ENCODE measurements at places on chromosomes 6 and 20.

- DNase-seq: no peak
These were observed 42.5 kb downstream of the SPDEF start for GRCh38 chr6:34513646-34514045.

- no peak for DNase-seq
These were observed 17.8 kb downstream of the FOXQ1 start for GRCh38 chr6:1329708-1330107.

GRCh38 chr6:169689287-169689686 is 12.5 kb downstream of the WDR27 start:
- no peak for DNase-seq

DNA sequence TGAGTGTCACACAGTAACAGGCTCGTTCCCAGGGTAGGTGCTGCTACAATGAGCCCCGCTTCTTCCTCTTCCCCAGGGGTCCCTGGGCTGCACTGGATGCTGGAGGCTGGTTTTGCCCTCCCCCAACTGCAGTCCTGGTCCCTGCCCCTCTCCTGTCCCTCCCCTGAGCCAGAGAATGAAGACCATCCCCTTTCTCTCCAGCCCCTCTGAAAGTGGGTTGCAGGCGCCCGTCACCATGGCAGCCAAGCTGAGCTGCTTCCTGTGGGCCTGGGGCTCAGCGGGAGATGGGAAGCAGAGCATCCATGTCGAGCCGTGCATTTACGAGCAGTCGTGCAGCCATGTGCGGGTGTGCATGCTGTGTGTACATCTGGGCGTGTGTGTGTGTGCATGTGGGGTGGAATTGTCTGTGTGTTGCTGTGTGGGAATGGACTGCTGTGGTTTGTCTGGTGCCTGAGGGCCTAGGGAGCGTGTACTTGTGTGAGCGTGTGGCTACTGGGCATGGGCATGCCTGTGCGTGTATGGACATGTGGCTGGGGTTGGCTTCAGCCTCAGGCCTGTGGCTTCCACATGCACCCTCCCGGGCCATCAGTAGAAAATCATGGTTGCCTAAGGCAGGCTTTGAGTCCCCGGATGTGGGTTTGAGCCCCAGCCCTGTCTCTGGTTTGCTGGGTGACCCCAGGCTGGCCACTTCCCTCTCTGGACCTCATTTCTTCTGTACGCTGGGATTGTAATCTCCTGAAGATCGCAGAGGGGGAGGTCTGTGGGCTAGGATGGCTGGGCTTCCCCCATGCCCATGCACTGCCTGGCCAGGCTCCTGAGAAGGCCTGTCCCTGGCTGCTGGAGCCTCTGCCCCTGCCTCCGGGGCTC is 48.8 kb downstream of the SRC start:
- no peak for DNase-seq

DNA sequence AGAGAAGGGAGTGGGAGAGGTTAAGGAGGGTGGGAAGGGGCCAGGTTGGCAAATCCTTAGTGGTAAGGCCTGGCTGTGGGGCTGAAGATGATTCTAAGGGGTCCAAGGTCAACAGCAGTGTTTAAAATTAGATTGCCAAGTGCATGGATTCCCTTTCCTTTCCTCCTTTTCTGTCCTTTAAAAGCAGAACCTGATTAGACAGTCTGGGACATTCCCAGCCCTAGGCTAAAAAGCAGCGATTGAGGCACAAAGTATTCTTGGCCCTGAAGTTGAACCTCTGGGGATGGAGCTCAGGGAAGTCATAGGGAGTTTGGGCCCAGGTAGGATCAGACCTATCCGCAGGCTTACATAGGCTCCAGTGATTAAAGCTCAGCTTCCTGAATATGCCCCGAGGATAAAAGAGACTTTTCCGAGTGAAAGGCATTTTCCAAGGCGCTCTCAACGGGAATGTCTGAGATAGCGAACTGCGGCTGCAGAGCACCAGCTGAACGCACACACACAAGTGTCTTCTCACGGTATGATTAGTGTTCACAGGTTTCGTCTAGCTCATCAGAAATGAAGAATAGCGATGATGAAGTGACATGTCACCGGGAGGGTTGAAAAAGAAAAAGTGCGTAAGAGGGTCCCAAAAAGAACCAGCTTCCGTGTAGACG is 787 bp upstream of the CARMIL1 start:
- no peak for DNase-seq

GRCh38 chr6:105042648-105043047 is 85.7 kb downstream of the LIN28B start:
- DNase-seq: no peak

GRCh38 chr20:3243718-3244358 is 4.8 kb upstream of the SLC4A11 start:
- no peak for DNase-seq

DNA sequence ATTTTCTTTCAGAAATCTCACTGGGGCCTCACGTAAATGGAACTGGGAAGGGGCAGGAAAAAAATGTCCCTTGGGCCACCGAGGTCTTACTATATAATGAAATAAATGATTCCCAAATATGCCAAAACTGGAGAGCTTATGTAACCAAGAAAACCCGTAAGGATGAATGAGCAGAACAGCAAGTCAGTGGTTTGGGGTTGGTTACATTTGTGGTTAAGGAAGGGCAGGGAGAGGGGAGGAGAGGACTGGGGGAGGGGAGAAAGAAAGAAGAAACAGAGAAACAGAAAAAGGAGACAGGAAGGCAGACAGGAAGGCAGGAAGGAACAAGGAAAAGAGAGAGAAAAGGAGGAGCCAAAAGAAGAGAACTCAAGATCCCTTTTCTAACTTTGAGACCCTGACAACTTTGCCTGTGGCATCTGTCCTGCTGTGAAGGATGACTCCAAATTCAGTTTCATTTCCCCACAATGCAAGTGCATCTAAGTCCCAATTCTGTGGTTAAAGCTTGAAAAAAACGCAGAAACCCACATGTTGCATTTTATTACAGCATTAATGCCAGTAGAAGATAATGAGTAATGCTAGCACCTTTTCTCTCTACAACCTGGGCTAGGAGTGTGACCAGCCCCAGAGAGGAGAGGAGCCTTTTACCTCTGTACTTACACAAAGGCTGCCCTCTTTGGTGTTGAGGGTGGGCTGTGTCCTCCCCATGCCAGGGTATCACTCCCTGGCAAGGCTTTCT is 10.8 kb upstream of the ARMC2 start:
- DNase-seq: no peak

DNA sequence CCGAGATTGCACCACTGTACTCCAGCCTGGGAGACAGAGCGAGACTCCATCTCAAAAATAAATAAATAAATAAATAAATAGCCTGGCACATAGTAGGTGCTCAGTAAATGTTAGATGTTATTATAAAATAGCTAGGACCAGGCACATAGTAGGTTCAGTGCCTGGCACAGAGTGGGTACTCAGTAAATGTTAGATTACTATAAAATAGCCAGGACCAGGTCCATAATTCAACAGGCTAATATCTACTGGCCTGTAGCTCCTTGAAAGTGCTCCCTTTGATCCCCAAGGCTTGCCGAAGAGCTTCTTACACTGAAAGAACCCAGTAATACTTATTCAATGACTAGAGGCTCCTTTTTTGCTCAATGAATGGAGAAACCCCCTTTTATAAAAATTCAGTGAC is 215.1 kb upstream of the ZNF217 start:
- DNase-seq: no peak

GRCh38 chr6:88133718-88134117 is 32.4 kb downstream of the CNR1 start:
- DNase-seq: no peak

GRCh38 chr6:156545021-156545420 is 232.2 kb upstream of the ARID1B start:
- DNase-seq: no peak

- DNase-seq: no peak
These were observed 34.0 kb downstream of the ELOVL4 start for GRCh38 chr6:79913369-79913768.

DNA sequence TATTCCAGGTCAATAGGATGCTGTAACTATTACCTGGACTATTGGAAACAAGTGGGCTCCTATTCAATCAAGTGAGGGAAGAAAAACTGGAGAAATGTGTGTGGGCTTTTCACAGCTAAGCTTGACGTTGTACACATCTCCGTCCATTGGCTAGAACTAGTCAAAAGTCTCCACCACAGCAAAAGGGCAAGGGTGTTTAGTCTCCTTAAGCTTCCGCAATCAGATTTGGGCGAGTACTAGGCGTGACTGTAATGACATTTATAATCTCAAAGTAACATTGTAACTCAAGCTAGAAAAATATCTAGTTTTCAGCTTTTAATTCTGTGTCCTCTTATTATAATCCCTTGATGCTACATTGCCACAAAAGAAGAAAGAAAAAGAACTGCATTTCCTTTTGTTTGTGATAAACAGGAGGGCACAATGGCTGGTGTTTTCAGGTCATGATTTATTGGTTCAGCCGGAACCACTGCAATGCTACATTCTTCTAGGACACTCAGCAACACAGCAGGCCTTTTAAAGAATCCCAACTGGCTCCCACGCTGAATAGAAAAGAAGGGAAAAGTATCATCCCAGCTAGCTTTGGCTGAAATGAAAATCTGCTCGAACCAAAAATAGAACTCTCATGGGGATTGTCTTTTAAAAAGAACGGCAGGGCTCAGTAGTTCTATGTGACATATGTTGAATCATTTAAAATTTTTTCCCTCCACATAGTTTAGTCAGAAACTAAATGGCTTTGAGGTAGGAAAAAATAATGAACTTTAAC is 387.7 kb downstream of the BTBD3 start:
- no peak for DNase-seq

DNA sequence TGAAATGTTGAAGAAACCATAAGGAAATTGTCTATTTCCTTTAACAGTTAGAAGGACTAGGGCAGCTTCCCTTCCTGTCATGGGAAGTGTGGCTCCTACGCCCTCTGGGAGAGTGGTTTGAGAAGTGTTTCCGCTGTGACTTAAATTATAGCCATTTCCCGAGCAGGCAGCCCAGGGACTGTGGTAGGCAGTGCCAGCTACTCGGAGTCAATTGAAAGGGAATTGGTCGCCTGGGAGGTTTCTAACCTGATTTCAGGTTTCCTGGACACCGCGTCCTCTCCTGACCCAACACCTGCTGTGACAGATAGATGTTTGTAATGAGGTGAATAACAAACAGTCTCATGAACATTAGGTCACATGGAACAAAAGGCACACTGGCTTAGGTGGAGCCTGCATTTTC is 256.1 kb upstream of the PLCB4 start:
- DNase-seq: no peak

- DNase-seq: no peak
These were observed 124.7 kb upstream of the SUPT3H start for GRCh38 chr6:45502456-45502855.

DNA sequence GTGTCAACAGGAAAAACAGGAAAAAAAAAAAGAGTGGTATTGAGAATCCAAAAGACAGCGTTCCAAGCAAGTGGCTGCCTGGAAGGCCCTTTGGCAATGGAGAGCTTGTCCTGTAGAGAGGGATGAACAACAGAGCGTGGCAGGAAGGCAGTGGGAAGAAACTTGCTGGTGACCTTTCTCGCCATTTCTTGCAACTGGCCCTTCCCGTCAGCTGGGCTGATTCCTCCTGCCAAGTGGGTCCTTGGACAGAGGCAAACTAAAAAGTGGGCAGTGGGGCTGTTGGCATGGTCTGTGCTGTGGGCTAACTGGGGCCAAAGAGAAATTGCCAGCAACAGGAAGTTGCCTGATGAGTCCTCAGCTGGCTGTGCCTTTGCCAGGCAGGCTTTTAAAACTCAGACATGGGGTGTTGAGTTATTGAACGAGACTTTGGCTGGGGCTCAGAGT is 43.9 kb upstream of the CLDN20 start:
- DNase-seq: no peak

DNA sequence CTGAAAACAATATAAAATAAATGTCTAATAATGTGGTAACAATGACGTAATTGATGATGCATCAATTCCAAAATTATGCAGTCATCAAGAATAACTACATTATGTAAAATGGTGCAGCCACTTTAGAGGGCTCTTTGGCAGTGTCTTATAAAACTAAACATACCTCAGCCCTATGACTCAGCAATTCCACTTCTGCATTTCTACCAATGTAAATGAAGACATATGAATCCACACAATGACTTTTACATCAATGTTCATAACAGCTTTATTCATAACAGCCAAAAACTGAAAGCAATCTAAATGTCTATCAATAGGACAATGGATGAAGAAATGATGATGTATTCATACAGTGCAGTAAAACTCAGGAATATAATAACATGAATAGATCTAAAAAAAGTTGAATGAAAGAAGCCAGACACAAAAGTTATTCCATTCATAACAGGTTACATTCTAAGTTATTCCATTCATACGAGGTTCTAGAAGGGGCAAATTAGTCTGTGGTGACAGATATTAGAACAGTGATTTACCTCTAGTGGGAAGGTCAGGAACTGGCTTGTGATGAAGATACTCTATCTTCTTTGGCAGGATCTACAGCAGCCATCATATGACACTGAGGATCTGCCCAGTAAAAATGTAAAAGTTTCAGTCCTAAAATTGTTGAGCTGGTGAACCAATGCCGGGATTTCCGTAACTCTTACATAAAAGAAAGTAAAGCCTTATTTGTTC is 396.1 kb downstream of the PLCB1 start:
- DNase-seq: no peak

DNA sequence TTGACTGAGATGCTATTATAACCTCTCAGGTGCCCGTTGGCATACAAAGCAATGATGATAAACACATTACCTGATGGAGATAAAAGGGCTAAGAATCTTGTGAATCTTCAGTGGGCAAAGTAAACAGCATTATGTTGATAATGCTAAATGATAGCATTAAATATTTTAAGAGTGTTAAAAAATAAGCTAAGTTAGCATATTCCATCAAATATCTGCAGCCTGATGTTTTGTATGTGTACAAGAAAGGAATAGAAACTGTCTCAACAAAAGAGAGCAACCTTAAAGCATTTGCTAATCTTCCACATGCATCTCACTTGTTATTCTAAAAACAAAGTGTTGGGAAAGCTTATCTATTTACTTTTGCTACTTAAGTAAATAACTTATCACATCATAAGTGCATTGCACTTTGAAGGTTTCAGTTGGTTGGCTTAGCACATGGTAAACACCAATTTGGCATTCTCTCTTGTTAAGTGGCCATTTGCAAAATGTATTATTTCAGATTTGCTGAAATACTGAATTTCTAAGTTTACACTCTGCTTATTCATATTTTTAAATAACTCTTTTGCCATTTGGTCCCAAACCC is 151.6 kb downstream of the SYNDIG1 start:
- DNase-seq: no peak

DNA sequence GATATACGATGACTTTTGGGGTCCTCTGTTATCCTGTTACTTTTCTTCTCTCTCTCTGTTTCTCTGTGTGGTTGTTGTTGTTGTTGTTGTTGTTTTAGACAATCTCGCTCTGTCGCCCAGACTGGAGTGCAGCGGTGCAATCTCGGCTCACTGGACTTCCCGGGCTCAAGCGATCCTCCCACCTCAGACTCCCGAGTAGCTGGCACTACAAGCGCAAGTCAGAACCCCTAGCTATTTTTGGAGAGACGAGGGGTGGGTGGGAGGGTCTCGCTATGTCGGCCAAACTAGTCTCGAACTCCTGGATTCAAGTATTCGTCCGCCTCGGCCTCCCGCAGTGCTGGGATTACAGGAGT is 19.1 kb upstream of the ABT1 start:
- no peak for DNase-seq

- DNase-seq: no peak
These were observed 8.4 kb downstream of the LRP11 start for GRCh38 chr6:149855741-149856140.

- no peak for DNase-seq
These were observed 227.4 kb downstream of the DLL1 start for GRCh38 chr6:170063431-170063830.

- DNase-seq: no peak
These were observed 336.4 kb upstream of the SOX4 start for GRCh38 chr6:21257125-21257524.

Data from activated T-cell treated with anti-CD3 and anti-CD28 coated beads, Interleukin-2, amount 50 U/mL, for 1 hour (primary cell).